NCI-H1105 treated with DMSO at 0.1 percent for 48 hours (cell line): ENCODE measurements at places on chromosomes 3 and 15.

DNA sequence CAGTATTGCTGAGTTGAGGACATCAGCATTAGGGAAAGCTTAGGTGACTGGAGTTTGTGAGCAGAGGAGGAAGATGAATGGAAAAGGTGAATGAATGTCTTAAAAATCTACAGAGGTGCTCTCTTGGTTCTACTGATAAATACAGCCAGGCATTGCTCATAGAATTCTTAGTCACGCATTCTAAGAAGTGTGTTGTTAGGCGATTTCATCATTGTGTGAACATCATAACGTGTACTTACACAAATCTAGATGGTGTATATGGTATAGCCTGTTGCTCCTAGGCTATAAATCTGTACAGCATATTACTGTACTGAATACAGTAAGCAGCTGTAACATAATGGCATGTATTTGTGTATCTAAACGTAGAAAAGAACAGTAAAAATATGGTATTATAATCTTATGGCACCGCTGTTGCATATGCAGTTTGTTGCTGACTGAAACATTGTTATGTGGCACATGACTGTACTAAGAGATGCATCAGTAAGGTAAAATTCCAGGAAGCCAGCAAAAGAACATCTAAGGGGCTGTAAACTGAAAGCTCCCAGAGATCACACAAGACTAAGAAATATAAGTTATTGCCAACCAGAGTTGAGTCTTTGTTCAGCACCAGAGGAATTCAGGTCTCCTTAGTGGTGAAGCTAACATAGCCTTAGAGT lies 42.9 kb upstream of the ASB14 start:
- DNase-seq = no peak

DNA sequence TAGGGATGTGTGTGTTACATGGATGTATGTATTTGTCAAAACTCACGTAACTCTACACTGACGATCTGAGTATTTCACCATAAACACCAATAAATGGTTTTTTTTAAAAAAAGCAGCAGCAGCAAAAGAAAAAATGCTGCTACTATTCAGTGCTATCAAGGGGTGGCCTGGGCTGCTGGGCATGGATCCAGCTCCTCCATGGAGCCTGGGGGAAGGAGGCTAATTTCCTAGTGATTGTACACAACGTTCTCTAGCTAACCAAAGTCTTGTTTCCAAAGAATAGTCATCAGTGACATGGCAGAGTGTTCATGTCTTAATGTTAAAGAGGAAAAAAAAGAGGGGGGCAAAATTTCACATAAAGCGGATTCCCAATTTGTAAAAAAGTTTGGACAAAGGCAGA lies 29.0 kb downstream of the POMGNT2 start:
- DNase-seq = no peak

DNA sequence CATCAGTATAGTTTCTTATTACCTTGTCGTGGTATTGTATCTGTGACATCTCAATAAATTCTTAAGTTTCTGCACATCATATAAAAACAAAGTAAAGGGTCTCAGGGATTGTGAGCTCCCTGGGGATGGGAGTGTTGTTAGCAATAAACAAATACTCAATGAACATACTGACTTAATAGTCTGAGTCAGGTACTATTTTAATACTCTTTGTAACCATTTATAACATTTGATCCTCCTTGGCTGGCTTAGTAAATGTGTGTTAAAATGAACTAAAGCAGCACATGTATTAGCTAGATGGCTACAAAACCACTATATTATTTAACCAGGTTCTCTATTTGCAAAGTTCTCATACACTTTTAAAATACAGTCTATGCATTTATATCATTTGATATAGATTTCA lies 1.8 kb downstream of the ICE2 start:
- no peak for DNase-seq

DNA sequence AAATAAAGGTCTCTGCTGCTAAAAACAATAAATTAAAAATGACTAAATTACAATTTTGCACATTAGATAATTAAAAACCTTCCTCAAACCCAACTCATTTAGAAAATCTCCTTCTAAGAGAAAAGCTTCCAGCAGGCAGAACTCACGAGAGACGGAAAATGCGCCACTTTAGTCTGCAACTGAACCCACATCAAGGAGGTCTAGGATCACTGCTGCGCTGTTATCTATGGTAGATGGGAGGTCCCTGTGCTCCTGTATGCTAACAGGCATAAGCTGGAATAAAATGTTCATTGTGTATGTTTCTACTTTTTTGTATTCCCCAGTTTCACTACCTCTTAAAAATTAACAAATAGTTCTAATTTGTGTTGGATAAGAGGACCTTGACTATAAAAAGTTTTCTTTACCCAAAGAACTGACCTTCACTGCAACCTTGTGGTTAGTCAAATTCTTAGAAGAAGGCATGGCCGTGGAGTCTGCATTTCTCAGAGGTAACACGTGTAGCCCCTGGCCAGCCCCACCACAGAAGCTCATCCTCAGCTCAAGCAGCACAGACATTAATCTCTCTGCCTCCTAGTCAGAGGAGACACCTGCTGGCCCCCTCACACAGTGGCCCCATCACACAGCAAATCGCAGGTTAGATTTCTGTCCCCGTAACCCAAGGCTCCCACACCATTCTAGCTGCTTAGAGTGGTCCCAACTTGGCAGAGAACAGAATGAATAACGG lies 22.3 kb downstream of the STIMATE start:
- DNase-seq = no peak

GRCh38 chr15:67885861-67886260 lies 46.0 kb upstream of the RNU6-1 start:
- no peak for DNase-seq

GRCh38 chr3:106628407-106628806 lies 748.8 kb upstream of the CCDC54 start:
- DNase-seq = no peak

DNA sequence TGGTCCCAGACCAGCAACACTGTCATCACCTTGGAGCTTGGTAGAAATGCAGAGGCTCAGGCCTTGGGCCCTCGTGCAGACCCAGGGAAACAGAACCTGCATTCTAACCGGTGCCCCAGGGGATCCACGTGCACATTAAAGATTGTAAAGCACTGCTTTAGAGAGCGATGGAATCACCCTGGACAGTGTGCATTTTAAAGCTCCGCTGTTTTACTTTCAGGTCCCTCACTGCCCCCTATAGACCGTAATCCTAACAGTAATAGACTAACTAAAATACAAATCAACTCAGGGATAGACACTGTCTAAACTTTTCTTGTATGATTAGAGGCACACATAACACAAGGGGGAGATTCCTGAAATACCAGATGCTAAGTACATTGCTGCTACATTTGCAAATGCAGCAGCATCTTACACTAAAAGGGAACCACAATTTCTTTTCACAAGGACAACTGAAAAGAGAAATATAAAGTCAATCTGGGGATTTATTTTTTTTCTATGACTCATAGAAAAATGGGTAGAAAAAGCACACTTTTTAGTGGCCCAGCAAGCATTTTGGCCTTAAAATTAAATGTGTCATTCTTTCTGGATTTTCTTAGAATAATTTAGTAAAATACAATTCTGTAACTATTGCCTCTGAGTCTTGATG lies 10.5 kb upstream of the SH3GL3 start:
- DNase-seq = peak; percentile 22

GRCh38 chr3:99287876-99288275 lies 350.5 kb upstream of the COL8A1 start:
- DNase-seq = no peak

- no peak for DNase-seq
Observed at GRCh38 chr3:120311863-120312794, 27.1 kb upstream of the GPR156 start.

- DNase-seq = no peak
Observed at GRCh38 chr15:52749258-52749657, 40.9 kb downstream of the ONECUT1 start.

- DNase-seq = no peak
Observed at GRCh38 chr3:100358413-100358812, 23.9 kb downstream of the NIT2 start.

- DNase-seq = no peak
Observed at GRCh38 chr3:186534113-186534669, 10.0 kb downstream of the CRYGS start.

GRCh38 chr3:142319094-142319493 lies 93.7 kb upstream of the GK5 start:
- no peak for DNase-seq

GRCh38 chr15:57146506-57147201 lies 228.2 kb downstream of the TCF12 start:
- DNase-seq = peak; percentile 93

DNA sequence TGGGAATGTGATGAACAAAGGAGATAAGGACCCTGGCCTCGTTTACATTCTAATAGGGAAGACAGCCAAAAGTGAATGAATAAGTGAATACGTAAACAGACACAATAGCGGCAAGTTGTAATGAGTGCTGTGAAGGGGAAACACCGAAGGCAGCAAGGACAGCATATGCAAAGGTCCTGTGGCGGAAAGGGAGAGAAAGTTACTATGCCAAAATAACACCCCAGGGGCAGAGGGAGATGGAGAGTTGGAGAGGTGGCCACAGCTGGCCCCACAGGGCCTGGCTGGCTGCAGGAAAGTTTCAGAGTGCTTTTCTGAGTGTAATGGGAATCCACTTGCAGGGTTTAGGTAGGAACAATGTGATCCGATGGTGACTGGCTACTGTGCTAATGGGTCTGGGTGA lies 91.9 kb downstream of the SLCO3A1 start:
- no peak for DNase-seq

DNA sequence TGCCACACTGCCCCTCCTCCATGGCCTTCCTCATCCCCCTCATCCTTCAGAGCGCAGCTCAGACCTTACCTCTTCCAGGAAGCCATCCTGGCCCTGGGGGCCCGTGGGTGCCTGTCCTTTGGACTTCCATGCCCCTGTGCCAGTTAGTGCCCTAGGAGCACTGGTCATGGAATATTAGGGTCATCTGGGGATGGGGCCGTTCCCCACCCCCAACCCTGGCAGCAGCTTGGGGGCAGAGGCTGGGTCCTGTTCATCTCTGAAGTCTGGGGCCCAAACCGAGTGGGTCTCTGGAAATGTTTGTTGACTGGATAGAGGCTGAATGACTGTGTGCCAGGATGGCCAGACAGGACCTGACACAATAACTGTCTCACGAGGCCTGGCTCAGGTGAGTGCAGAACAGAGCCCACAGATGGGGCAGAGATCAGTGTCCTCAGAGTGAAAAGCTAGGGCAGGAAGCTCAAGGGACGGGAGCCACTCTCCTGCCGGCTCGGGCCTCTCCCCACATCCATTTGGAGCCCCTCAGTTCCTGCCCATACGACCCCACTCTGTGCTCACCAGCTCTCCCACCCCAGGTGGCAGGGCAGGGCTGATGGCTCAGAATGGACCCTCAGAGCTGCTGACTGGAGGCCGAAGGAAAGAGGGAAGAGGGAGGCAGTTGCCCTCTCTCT lies 62.5 kb downstream of the TLE3 start:
- DNase-seq = no peak
